Activated CD4-positive, alpha-beta T cell treated with anti-CD3 and anti-CD28 coated beads, Interleukin-2, amount 50 U/mL, for 24 hours (primary cell): ENCODE measurements at places on chromosomes 12 and 14.
A peak's percentile ranks its signal among the peaks of the same experiment; 100 is the strongest.

DNA sequence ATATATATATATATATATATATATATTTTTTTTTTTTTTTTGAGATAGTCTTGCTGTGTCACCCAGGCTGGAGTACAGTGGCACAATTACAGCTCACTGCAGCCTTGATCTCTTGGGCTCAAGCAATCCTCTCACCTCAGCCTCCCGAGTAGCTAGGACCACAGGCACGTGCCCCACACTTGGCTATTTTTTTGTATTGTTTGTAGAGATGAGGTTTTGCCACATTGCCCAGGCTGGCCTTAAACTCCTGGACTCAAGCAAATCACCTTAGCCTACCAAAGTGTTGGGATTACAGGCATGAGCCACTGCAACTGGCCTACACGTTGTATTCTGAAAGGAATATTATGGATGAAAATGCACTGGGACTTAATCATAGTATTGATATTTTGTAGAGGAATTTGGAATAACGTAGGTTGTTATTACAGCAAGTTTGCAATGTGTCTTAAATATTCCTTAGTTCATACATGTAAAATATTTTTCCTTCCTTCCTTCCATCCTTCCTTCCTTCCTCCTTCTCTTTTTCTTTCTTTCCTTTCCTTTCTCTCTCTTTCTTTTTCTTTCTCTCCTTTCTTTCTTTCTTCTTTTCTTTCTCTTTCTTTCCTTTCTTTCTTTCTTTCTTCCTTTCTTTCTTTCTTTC lies 862 bp downstream of the KLRB1 start:
- no peak for DNase-seq

- DNase-seq, result no peak
Observed at GRCh38 chr12:115597157-115597712, 680.3 kb downstream of the MED13L start.

DNA sequence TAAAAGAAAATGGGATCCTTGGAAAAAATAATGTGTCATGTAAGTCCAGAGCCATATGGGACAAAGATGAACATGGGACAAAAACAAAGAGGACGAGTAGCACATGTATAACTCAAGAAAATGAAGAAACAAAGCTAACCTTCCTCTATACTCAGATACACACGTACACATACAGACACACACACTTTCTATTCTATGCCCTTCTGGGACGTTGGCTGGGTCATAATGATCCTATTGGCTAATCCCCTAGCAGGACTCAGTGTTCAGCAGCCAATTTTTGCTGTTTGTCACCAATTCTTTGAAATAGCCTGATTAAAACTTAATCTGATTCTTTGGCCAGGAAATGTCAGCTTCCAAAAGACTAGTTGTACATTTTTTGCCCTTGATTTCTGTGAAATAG lies 189.4 kb upstream of the FOXG1 start:
- no peak for DNase-seq

GRCh38 chr12:83106873-83107272 lies 420.2 kb downstream of the TMTC2 start:
- DNase-seq, result no peak

DNA sequence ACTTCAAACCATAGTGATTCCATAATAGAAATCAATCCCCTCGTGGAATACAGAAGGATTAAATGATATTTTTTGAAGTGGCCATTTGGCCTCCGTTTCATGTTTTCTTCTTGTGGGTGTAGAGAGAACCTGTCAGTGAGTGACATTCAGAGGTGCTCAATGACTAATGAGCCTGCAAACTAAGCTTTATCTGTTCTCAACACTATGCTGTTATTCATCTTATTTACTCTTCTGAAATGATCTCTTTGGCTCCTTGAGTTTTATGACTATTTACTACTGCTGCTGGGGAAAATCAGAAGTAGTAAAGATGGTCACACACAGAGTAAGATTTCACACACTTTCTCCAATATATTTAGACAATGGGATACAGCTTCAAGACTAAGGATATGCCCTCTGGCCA lies 30.4 kb downstream of the ATP2B1 start:
- DNase-seq, result no peak

DNA sequence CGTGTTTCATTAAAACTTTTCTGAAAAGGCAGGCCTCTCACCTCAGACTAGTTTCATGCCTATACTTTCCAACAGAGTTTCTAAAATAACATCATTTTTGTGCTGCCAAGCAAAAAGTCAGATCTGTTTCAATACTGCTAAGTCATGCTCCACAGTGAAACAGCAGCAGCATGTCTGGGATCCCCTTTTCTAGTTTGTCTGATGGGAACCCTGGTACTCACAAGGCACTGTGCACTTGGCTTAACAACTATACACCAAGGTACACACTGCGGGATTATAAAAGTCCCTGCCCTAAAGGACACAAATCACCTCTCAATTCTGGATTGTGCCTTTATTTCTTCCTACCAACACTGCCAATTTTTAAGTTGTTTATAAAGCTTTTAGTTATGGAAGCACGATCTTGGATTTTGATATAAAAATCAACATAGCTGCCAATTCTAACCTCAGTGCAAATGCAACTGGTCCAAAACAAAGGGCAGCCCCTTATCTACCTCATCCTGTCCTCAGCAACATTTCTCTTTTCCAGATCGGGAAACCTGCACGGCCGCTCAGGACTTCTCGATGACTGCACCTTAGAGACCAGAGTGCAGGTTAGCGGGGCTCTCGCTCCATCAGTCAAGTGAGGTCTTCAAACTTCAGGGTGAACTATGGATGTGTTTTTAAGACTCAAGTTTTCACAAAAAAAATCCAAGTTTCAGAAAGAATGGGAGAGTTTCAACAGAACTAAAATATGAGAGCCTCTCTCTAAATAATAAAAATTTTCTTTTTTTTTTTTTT lies 1.7 kb upstream of the EIF5 start:
- no peak for DNase-seq

GRCh38 chr14:22630486-22630885 lies 13.7 kb downstream of the OR6J1 start:
- no peak for DNase-seq

DNA sequence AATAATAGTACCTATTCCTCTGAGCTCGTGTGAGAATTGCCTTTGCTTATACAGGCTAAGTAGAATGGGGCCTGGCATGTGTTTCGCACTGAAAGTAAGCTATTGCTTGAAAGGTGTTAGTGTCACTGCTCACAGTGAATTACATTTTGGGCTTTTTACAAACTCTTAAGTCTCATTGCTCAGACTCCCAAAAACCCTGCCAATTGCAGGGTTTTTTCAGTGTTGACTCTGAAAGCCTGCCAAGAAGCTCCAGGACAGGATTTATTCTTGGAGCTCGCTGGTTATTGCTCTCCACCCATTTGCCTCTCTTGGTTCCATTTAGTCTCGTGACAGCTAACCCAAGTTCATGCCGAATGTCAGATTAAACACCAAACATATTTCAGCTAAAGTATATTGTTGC lies 39.8 kb downstream of the NOPCHAP1 start:
- no peak for DNase-seq

GRCh38 chr12:68227356-68227755 lies 1.7 kb upstream of the IL26 start:
- no peak for DNase-seq

- DNase-seq, result no peak
Observed at GRCh38 chr12:46246021-46246700, 22.7 kb downstream of the SLC38A1 start.

DNA sequence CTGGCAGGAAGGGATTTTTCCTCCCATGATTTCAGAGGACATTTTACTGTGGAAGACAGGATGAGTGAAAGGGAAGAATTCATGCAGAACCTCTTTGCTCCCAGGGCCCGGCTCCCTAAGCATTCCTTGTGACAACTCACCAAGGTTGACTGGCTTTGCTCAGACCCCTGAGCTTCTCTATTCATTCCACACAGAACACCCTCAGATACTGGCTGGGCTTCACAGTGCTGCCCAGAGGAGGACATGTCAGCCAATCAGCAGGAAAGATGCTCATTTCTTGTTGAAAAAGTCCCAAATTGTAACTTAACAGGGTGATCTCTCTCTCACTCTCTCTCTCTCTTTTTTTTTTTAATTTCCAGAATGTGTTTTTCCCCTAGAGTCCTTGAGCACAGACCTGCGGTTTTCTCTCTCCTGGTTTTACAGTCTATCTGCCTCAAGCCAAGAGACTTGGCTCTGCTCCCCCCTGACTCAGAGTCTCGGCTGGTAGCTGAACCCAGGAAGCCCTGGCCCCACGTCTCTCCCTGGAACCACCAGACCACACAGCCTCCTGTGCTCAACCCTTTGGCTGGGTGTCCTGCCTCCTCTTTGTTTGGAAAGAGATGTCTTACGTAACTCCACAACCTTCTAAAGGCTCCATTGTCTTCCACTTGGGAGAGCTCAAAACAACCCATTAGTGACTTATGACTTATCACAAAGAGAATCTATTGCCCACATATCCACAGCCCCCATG lies 43.9 kb downstream of the SSPN start:
- DNase-seq, result no peak

- DNase-seq, result no peak
Observed at GRCh38 chr14:30507209-30507608, 51.7 kb upstream of the G2E3 start.

DNA sequence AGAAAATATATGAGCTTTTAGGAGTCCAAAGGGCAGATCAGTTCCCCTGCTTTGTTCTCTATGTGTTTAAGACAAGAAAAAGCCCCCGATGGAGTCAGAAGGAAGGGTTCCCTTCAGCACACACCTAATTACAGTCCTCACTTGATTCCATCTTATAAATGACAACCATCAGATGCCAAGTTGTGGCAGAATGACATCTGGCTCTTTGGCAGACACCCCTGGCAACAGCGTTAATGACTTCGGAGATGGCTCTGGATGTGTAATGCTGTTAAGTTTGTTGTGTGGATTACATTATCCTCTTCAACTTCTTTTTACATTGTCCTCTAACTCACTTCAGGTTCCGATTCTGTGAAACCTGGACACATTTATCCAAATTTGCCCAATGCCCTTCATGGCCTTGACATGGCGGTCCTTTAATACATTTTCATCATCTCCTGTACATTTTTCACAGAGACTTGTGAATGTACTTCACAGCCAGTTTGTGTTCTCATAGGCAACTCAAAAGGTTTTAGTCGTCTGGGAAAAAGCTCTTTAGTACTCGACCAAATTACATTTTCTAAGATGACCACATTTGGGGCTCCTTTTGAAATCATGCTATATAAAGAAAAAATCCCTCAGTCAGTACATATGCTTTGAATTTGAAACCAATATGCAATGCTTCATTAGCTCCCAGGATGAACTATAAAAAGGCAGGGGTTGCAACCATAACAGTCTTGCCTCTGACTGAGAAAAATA lies 667.8 kb downstream of the NOVA1 start:
- DNase-seq, result no peak

DNA sequence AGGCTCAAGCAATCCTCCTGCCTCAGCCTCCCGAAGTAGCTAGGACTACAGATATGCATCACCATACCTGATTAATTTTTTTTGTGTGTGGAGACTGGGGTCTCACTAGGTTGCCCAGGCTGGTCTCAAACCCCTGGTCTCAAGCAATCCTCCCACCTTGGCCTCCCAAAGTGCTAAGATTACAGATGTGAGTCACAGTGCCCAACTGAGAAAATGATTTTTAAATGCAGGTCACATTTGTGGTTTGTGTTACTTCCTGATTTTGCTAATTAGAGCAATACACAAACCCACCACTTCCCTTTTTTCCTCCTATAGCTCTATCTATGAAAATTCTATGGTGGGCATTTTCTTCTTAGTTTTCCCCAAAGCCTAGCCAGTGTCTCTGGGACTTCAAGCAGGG lies 45.5 kb upstream of the TMEM263 start:
- DNase-seq, result no peak

DNA sequence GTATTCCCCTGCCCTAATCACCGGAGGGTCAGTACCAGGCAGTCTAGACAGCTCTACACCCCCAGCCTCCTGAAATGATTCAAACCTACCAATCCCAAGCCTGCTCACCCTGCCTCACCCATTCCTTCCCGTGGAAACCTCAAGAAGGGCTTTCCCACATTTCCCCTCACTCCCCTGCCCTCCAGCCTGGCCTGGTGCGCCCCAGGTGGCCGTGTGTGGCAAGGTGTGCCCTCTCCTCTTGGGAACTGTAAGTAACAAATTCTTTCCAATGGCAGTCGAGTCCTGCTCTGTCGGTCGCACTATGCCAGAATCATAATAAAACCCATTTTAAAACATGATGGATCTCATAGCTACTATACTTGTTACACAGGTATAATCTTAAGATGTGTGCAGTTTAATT lies 13.9 kb upstream of the DEGS2 start:
- DNase-seq, result no peak

DNA sequence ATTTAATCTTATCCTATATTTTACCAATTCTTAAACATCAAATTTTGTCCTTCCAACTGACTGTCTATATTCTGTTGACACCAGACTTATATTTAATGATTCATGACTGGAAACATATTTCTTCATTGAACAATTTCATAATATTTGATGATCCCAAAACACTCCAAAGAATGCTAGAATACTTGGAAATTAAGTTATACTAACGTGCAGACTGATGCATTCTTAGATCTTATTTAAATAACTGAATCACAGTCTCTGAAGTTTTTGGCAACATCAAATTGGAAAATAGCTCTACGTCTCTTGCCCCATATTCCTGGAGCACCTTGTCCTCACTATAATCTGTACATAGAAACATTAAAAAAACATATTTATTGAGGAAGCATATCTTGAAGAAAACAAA lies 127.4 kb downstream of the HMGA2 start:
- no peak for DNase-seq

DNA sequence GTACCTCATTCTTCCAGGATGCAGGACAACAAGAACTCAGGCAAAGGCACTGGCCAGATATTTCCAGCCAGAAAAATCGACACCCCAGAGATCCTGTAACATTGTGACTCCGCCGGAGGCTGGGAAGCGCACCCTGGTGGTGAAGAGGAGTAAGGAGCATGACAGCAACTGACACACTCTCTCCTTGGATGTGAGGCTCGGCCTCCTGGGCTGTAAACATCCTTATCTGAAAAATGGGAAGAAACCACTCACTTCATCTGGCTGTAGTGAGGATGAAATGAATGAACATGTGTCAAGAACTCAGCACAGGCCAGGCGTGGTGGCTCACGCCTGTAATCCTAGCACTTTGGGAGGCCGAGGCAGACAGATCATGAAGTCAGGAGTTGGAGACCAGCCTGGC lies 27.5 kb downstream of the TCHP start:
- DNase-seq, result peak; percentile 9

DNA sequence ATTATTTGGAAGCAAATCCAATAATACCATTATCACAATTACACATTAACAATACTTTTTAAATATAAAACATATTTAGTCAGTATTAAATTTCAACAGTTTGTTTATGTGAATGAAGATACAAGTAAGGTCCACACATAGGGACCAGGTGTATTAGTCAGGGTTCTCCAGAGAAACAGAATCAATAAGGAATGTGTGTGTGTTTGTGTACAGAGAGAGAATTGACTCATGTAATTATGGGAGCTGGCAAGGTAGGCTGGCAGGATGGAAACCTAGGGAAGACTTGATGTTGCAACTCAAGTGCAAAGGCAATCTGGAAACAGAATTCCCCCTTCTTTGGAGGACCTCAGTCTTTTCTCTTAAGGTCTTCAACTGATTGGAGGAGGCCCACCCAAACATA lies 123.2 kb upstream of the OTX2 start:
- no peak for DNase-seq
